ENCODE measurements at places on chromosomes 16 and 17.
A peak's percentile ranks its signal among the peaks of the same experiment; 100 is the strongest.

- DNase-seq = no peak
These were observed 47.7 kb upstream of the XYLT1 start for GRCh38 chr16:17518441-17518840.

- DNase-seq = peak; percentile 70
These were observed 19.0 kb downstream of the SLC7A5 start for GRCh38 chr16:87850009-87851006.

DNA sequence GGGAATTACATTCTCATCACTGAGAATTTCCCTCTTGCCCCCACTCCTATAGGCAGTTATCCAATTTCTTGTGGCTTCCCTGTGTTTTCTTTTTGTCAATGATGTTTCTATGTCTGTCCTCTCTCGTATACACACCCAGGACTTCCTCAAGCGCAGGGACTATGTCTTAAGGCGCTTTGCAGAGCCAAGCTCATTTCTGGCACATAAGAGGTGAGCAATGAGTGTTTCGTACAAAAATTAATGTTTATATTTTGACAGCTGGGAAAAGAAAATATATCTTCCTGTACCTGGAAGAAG is 947 bp downstream of the DDX42 start:
- DNase-seq = peak; percentile 36

GRCh38 chr17:76501018-76501826 is at the start of gene RHBDF2:
Gene RHBDF2, minus strand, starts transcription at chr17:76501423. Its CDS starts 19,899 bp downstream, at chr17:76481524.
- DNase-seq = peak; percentile 90

- DNase-seq = no peak
These were observed 121.8 kb upstream of the MED13 start for GRCh38 chr17:62186841-62187240.

DNA sequence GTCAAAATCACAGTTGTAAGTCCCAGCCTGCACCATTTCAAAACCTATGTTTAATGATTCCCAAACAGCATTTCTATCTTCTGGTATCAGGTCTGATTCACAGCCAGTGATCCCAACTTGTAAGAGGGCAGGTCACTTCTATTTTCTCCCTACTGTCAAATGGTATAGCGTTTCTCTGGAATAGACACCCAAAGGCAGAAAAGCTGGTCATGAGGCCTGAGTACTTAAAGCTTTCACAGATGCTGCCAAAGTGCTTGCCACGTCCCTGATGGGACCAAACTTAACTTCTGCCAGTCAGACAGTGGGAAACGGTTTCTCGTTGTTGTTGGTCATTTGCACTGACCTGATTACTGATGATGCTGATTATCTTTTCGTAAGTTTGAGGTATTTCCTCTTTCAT is 43.4 kb downstream of the CYTH1 start:
- no peak for DNase-seq

- no peak for DNase-seq
These were observed 8.0 kb upstream of the SLC6A2 start for GRCh38 chr16:55647798-55648197.

GRCh38 chr17:77208856-77209255 is 68.1 kb downstream of the SEC14L1 start:
- DNase-seq = no peak

GRCh38 chr16:9772526-9773225 is 409.6 kb downstream of the GRIN2A start:
- DNase-seq = no peak

DNA sequence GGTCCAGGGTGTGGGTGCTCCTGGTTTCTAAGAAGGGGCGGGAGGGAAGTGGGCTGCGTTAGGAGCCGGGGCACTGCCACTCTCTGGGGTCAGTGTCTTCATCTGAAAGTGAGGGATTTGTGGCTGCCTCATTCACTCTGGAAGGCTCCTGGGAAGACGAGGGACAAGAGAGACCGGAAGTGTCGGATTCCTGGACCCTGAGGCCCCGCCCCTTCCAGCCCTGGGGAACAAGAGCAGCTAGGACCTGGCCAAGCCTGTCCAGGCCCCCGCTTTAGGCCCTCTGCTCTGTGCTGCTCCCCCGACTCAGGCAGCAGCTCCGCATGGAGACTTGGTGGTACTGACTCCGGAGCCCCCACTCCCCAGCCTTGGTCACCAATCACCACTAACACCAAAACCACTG is 6.5 kb downstream of the LGALS3BP start:
- DNase-seq = no peak

- no peak for DNase-seq
These were observed 549.4 kb upstream of the CDH5 start for GRCh38 chr16:65817066-65817465.

DNA sequence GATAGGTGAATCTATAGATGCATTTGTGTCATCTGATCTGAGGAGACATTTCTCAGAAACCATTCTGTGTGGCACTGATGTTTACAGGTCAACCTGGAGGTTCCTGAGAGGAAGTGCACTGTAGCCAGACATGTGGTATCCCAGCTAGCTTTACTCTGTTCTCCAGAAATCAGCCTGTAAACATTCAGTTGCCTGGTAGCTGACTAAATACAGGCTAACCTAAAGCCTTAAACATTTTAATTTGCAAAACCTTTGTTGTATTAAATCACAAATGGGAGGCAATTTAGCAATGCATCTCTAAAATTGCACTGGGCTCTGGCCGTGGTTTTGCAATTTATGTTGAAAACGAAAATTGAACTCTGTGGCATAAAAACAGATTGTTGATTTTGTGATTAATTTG is 207.6 kb downstream of the FTO start:
- DNase-seq = no peak

- no peak for DNase-seq
These were observed 38.4 kb downstream of the RANBP10 start for GRCh38 chr16:67767953-67768352.

GRCh38 chr17:18959845-18960240 is 7.9 kb downstream of the SLC5A10 start:
- DNase-seq = no peak

GRCh38 chr17:10226930-10227695 is 28.7 kb upstream of the GAS7 start:
- DNase-seq = no peak

GRCh38 chr17:61460796-61461585 is 8.8 kb downstream of the TBX4 start:
- DNase-seq = no peak

GRCh38 chr17:8708025-8708461 is 36.6 kb downstream of the CCDC42 start:
- no peak for DNase-seq

DNA sequence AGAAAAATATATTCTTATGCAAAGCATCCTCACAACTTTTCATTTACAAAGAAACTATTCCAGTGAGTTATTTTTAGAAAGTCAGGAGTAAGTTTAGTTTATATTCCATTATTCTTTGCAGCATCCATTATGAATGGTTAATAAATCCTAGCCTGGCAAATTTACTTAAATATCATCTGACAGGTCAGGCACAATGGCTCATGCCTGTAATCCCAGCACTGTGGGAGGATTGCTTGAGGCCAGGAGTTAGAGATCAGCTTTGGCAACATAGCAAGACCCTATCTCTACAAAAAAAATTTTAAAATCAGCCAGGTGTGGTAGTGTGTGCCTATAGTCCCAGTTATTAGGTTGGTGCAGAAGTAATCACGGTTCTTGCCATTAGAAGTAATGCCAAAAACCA is 12.9 kb downstream of the ESRP2 start:
- no peak for DNase-seq

DNA sequence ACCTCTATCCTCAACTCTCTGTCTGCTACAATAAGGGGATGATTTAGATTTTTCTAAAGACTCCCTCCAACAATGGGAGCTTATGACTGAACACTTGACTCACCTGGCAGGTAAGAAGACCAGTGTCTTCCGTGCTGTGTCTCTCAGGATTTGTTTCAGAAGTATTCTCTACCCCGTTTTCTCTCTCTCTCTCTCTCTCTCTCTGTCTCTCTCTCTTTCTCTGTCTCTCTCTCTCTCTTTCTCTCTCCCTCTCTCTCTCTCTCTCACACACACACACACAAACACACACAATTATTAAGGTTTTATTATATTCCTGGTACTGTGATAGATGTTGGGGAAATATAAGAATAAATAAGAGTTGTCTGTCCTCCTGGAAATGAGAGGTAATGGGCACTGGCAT is 263.9 kb downstream of the TOX3 start:
- no peak for DNase-seq

All from inflammatory macrophage treated with lipopolysaccharide for 1 hour (primary cell).